CD8-positive, alpha-beta T cell (primary cell): ENCODE measurements at places on chromosomes 1 and 21.
A peak's percentile ranks its signal among the peaks of the same experiment; 100 is the strongest.

- DNase-seq: no peak
Measured at GRCh38 chr1:160168609-160169369, 17.4 kb downstream of the ATP1A4 start.

- no peak for DNase-seq
Measured at GRCh38 chr1:153790966-153791647, 15.9 kb downstream of the SLC27A3 start.

DNA sequence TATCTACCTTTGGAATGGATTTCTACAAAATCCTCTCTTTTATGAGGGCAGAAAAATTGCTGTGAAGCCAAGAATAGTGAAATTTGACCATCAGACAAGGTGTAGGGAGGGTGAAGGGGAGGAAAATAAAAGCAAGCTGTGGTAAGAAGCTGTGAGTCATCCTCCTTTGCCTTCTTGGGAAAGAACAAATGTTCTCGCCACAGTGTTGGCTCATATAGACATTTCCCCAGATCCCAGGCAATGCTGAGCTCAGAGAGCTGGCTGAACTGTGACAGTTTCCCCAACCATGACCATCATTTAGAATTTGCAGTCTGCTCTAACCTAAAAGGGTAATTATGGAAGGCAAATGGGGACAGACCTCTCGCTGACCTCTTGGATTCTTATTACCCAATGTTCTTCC lies 235.4 kb downstream of the PBX1 start:
- no peak for DNase-seq

- no peak for DNase-seq
Measured at GRCh38 chr1:32390904-32391870, 3.1 kb downstream of the BSDC1 start.

DNA sequence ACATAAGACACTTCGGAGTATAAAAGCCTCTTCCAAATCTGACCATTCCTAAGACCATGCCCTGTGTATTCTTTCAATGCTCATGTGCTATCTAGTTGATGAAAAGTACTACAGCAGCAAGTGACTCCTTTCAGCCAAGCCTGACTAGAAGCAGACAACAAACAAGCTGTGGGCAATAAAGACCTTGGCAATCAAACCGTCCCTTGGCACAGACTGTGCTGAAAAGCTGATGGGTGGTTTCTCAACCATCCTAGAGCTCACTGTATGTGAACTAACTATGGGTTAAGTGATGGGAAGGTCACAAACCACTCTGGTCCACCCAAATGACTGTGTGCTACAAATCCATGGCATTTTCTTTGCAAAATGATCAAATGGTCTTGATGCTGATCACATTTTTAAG lies 94.0 kb downstream of the KIAA0319L start:
- DNase-seq: no peak

GRCh38 chr1:233485385-233485784 lies 128.5 kb upstream of the KCNK1 start:
- DNase-seq: no peak

- no peak for DNase-seq
Measured at GRCh38 chr1:56850922-56851321, 3.7 kb upstream of the C8A start.

DNA sequence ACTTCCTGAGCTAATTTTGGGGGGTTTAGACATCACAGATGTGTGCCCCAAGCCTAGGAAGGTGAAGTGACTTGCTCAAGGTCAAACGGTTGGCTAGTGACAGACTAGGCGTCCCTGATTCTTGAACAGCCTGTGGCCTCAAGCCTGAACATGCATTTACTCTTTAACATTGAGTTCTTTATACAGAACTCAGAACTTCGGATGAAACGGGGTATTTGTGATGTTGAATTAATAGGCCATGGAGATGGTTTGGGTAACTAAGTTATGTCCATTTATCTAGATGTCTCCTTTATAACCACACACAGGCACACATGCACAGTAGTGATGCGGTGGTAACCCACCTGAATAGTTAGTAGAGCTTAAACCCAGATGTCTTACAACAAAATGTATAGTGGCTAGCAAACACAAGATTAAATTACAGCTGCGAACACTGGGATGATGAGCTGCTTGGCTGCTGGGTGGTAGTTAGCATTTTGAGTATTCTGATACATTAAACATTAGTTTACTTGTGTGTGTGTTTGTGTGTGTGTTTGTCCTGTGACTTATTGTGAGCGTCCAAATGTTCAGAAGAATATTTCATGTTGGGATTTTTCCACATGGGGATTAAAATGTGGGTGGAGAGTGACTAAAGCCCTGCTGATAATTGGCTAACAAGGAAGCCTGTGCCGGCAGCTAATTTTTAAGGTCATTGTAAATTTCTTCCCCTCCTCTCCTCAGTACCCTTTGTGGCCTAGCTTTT lies 2.3 kb downstream of the ATP1A1 start:
- no peak for DNase-seq

DNA sequence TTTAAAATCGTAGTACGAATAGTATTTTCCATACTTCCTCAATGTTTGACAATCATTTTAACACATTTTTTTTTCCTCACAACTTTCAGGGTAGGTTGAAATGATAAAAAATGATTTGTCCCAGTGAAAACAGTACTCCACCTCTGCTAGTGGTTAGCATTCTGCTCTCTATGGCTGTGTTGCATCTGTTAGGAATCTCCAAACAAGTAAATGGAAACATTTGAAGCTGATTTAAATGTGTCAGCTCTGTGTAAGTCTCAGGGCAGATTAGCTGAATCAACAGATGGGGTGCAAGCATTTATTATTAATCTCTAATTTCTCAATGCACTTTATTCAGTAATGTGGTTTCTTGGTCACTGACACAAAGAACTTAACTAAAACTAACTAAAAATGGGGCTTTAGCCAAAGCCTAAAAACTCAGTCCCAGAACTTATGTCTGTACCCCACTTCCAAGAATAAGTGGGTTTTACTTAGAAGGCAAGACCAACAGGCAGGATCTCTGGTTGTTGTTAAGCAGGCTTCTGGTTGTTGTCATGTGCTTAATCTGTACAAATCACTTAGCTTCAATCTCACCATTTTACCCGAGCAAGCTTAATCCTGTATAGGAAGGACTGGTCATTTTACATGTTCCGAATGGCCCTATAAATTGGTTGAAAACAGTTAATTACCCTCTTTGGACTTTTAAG lies 67.8 kb downstream of the PRRX1 start:
- DNase-seq: no peak

DNA sequence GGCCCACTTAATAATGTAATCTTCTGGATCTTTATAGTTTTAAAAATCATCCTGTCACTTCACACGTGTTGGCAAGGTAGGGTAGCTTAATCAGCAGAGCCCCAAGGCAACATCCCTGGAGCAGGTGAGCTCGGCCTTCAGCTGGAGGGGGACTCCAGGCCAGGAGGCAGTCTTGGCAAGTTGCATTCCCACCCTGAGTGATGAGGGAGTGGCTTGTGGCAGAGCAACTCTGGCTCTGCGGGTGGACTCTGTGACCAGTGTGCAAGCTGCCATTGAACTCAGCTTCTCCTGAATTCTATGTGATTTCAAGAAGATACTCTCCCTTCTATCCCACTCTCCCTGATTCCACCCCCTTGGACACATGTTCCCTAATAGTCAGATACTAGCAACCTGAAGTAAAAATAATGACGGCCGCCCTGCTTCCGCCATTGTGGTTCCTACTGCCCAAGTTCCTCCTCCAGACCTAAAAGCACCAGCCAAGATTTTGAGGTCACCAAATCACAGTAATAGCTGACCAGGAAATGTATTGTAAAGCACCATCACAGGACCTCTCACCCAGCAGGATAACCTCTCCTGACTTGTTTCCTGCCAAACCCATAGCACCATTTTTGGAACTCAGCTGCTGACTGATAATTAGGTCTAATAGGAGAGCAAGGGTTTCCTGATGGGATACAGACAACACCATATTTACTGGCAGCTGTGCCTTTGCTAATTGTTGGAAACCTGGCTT lies 11.5 kb upstream of the LYST start:
- no peak for DNase-seq

DNA sequence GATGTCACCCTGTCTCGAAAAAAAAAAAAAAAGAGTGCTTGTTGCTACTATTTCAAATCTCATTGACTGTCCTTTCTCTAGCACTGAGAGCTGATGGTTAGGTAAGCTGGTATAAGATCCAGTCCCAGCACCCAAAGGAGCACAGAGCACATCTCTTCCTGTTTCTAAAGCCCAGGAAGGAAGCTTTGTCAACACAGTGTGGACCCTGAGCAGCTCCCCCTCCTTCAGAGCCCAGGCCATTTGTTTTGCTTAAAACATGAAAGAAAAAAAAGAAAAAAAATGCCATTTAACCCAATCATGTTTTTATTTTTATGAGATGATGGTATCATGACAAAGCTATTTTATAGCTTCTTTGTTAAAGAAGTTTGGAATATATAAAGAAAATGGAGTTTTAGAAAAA lies 184.1 kb upstream of the DUSP10 start:
- no peak for DNase-seq

DNA sequence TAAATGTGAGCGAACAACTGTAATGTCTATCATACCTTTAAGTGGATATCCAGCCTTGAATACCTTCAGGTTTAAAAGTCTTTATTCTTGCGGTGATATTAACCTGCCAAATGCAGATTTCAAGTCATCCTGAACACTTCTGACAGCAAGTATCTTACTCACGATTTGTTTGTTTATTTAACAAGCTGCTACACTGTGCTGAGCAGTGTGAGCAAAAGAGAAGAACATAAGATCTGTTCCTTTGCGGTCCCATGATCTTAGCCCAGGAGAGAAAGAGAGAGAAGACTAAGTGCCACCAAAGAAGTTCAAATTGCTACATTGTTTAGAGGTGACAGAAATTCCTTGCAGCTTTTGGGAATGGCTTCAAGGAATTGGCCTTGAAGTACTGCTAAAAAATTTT lies 9.5 kb upstream of the IL24 start:
- DNase-seq: no peak

GRCh38 chr1:151963288-151963687 lies 30.4 kb downstream of the S100A10 start:
- no peak for DNase-seq

GRCh38 chr21:39968010-39968409 lies 100.8 kb downstream of the PCP4 start:
- no peak for DNase-seq

GRCh38 chr1:233246965-233247364 lies 48.6 kb downstream of the PCNX2 start:
- no peak for DNase-seq

- DNase-seq: no peak
Measured at GRCh38 chr21:45892156-45892915, 89.2 kb upstream of the COL6A1 start.

GRCh38 chr1:227758366-227758765 lies 23.1 kb downstream of the SNAP47 start:
- DNase-seq: no peak

DNA sequence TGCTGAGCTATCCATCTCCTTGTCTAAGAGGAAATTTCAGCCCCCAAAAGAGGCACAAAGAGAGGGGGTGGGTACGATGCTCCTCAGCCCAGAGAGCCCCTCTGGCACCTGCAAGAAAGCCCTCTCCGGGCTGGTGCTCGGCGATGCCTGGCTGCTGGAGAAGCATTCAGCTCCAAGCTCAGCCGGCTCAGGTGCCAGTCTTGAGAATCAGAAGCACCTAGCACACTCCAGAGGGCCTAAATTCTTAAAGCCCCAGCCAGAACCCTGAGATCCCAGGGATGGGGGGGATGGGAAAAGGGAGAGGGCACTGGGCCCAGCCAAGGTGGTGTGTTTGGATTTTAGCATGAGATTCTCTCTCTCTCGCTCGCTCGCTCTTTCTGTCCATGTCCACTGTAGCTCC lies 2.9 kb downstream of the GRIK3 start:
- no peak for DNase-seq

- DNase-seq: no peak
Measured at GRCh38 chr1:75745276-75745675, 20.8 kb downstream of the ACADM start.

GRCh38 chr1:30915491-30916230 lies 7.1 kb upstream of the SDC3 start:
- no peak for DNase-seq

DNA sequence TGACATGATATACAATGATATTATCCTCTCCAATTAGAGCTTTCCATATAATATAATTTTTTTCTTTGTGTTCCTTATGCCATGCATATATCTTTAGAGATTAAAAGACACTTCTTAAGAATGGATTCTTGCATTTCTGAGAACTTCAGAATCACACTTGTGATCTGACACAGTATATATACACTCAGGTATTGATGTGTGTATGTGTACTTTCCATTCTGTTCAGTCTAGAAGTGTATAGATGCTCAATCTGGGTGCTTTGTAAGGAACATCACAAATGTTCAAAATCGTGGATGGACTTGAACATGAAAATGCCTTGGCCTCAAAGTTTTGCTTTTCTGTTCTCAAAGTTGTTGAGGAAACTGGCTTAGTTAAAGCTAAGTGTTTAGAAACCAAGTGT lies 102.7 kb downstream of the FGGY start:
- DNase-seq: no peak

GRCh38 chr21:44286716-44287632 lies 1.3 kb downstream of the AIRE start:
- no peak for DNase-seq

- DNase-seq: no peak
Measured at GRCh38 chr1:63935143-63935542, 161.3 kb downstream of the ROR1 start.

DNA sequence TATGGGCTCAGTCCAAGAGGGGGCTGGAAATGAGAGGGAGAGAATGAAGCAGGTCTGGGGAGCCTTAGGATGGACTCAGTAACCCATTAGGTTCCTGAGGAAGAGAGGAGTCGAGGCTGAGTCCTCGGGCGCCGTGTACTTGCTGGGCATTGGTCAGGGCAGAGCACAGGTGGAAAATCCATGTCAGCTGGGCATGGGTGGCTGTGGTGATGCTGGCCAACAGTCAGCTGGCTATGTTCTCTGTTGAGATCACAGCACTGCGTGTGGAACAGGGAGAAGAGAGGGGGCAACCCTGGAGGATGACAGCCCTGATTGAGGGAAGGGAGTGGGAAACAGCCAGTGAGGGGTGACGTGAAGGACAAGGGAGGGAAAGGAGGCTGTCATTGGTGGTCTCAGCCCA lies 43.1 kb upstream of the CLSTN1 start:
- DNase-seq: no peak

- peak; percentile 51 for DNase-seq
Measured at GRCh38 chr1:67052741-67053534, 1.0 kb downstream of the SLC35D1 start.

GRCh38 chr1:7052701-7053100 lies 267.4 kb downstream of the CAMTA1 start:
- no peak for DNase-seq

GRCh38 chr1:12136916-12137610 lies 29.7 kb upstream of the TNFRSF1B start:
- no peak for DNase-seq
